Lung (tissue), 17 donors: ENCODE measurements at places on chromosomes 6 and 20. TPM values are rescaled to one million over a fixed set of nuclear protein-coding genes. Genes with fewer than 3 reads are reported as not detected.

Gene EFCAB8
- 0.57 TPM for total RNA-seq

Gene RGS17
- 0.64 TPM for total RNA-seq

Gene DLGAP4
- total RNA-seq, result 67.6 TPM

Gene TMEM170B
- 6.6 TPM for total RNA-seq

Gene MAP1LC3A
- total RNA-seq, result 30.7 TPM

Gene FAM209B
- 0.55 TPM for total RNA-seq

Gene SMLR1
- total RNA-seq, result not detected

DNA sequence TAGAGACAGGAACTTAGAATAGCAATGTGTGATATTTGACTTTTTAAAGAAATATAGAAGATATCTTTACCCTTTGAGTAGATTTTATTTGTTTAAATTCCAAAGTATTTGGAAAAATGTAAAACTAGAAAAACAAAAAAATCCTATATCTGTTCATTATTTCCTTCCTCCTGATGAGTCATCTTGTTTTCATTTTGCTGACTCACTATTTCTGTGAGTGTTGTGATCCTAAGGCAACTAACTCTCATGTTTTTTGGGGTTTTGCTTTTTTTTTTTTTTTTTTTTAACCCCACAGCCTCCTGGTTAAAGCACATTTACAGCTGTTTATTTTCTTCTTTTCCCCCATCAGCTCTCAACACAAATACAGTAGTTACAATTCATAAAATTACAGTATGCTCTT lies 37.8 kb upstream of the THEMIS start:
- peak; percentile 17 for DNase-seq

DNA sequence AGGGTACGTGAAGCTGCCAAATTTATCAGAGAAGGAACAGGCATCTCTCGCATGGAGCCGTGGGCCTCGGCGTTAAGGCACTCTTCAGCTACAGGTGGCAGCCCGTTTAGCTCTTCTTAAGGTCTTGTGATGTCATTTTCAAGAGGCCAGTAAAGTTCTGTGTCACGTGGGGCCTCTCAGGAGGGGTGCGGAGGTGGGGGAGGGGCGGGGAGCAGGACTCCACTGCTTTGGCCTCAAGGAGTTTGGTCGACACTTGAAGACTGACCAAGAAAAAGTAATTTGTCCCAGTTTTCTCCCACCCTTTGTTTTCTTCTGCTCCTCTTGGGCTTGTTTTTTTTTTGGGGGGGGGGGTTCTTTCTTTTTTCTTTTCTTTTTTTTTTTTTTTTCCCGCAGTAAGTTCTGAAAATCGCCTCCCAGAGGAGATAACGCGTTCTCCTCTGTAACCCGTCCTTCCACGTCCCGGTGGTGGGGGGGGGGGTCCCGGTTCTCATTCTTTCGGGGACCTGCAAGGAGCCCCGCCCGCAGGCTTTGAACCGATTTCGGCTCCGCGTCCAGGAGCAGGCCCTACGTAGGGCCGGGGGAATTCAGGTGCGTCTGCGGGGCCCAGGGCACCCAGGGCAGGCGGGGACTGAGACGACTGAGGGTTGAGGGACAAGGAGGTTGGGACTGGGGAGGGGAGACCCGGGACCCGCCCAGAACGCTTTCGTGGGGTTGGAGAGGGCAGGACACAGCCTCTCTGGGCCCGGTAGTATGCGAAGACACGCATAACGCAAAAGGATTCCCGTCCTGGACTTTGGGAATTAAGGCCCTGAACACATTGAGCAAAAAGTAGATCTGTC lies 26.0 kb downstream of the GPX6 start:
- peak; percentile 86 for DNase-seq

DNA sequence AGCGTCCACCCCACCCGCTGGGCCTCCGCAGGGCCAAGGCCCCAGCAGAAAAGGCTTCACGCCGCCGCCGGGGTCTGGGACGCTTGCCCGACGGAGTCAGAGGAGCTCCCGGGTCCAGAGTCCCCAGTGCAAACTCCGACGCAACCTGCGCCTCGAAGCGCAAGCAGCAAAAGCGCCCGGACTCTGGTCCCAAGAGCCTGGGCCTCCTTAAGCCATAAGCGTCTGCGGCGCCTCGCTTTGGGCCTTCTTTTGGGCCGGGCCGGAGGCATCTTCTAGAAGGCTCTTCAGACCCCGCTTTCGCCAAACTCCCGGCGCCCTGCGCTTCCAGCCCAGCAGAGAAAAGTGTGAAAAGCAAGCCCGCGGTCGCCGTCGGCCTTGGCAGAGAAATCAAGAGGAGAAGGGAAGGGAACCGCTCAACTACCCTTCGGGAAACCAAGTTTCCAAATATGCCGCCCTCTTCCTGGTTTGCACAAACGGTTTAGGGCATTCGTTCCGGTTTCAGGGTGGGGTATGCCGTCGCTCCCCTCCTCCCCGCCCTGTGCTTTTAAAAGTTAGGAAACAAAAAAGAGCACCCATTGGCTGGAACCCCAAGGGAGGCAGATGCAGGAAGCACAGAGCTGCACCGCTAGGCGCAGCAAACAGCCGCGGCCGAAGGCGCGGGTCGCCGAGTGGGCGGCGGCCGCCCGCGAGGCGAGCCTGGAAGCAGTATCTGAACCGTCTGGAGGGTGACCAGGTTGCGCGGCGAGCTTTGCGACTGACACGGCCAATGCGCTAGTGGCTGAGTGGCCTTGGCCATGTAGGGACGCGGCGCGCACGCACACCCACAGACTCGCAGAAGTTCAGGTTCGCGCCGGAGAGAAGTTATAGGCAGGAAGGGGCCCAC lies 1.2 kb downstream of the TBX18 start:
- no peak for DNase-seq

DNA sequence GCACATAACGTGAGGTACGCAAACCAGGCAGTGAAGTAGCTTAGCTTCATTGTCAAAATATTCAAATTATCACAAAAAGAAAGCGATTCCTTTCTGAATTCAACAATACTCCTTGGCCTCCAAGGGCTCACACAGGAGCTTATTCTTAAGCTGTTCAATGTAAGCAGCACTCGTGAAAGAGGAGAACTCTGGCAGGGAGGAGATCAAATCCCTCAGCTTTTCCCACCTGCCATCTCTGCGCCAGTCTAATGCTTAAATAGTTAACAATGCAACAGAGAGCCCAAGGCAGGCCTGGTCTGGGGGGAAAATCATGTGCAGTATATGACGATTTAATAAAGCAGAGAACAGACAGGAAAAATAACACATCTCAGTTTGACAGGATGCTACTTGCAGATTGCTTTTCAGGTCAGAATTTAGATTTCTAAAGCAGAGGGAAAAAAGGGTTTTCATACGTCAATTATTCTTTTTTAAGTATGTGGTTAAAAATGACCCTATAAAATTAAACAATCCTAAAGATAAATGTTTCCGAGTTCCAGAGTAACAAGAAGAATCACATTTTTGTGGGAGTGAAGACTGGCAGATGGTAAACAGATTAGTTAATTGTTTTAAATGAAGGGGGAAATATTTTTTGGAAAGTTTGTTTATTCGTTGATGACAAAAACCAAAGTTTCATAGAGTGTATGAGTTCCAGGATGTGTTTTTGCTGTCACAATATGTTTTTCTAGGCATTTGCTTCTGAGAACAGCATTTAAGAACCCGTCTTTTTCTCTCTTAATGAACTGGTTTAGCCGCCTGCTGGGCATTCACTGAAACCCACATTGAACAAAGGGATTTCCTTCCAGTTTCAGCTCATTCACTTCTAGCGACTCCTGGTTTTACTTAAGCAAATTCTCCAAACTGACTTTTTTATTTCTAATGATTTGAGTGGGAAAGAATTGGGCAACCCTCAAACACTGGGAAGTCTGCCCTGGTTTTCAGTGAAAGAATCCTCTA lies 45.9 kb downstream of the PLAGL1 start:
- peak; percentile 83 for DNase-seq

- no peak for DNase-seq
Observed at GRCh38 chr6:70954750-70955149, 2.1 kb downstream of the B3GAT2 start.

GRCh38 chr6:52133324-52133723 lies 45.9 kb upstream of the PKHD1 start:
- no peak for DNase-seq

GRCh38 chr6:40164345-40164755 lies 230.1 kb upstream of the MOCS1 start:
- DNase-seq, result no peak

- no peak for DNase-seq
Observed at GRCh38 chr6:116073765-116074440, 13.2 kb upstream of the FRK start.

- no peak for DNase-seq
Observed at GRCh38 chr20:18481596-18481995, 14.4 kb downstream of the POLR3F start.

GRCh38 chr20:62136283-62137091 lies 6.7 kb downstream of the PSMA7 start:
- peak; percentile 72 for DNase-seq

- no peak for DNase-seq
Observed at GRCh38 chr6:126195625-126196236, 144.2 kb upstream of the CENPW start.

DNA sequence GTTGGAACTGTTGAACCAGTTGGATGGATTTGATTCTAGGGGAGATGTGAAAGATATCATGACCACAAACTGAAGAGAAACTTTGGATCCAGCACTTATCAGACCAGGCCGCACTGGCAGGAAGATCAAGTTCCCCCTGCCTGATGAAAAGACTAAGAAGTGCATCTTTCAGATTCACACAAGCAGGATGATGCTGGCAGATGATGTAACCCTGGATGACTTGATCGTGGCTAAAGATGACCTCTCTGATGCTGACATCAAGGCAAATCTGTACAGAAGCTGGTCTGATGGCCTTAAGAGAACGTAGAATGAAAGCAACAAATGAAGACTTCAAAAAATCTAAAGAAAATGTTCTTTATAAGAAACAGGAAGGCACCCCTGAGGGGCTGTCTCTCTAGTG lies 72.8 kb upstream of the CDYL start:
- no peak for DNase-seq

DNA sequence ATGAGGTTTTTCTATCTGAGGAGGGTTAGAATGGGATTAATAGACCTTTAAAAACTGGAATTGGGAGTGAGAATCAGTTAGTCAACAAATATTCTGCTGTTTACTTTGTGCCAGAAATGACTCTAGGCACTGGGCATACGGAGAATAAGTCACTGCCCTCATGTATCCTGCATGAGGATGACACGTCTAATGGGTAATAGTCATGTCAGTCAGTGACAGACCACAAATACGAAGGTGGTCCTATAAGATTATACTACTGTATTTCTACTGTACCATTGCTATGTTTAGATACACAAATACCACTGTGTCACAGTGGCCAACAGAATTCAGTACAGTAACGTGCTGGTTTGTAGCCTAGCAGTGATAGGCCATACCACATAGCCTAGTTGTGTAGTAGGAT lies 30.7 kb downstream of the ZFAND3 start:
- no peak for DNase-seq

GRCh38 chr20:40949346-40949745 lies 79.3 kb upstream of the TOP1 start:
- DNase-seq, result no peak

DNA sequence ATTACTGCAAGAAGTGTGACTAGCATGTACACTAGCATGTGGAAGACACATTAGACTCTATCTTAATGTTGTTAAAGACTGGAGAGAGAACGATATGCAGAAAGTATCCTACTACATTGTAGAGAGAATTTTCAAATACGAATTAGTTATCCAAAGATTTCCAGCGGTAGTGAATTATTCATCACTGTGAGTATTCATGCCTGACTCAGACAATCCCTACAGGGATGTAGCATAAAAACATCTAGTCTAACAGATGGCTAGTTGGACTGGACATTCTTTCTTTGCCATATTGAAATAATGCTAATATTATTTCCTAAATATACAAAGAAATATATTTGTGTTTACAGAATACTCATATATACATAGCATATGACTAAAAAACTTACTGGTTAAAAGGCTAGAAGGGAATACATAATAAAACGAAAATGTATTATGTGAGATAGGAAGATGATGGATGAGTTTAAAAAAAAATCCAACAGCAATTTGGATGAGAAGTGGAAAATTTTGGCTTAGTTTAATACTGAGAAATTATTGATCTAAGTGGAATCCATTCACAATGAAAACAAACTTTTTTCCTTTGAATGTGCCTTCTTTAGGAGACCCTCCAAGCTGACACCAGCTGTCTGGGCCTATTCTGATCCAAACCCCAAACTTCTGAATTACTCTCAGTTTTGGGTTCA lies 580.7 kb downstream of the RFPL4B start:
- no peak for DNase-seq

DNA sequence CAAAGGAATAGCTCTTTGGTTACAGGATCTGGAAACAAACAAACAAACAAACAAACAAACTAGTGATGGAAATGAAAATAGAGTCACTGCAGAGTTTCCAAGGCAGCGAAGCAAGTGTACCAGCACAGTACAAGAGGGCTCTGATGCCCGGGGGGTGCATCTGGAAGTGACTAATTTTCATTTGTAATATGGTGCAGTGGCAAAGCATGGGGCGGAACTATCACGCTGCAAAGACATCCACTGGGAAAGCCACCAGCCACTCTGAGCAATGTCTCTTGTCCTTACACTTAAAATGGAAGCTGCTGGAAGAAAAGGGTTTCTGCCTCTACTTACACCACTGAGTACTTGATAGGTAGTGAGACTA lies 44.4 kb upstream of the NEDD9 start:
- no peak for DNase-seq

DNA sequence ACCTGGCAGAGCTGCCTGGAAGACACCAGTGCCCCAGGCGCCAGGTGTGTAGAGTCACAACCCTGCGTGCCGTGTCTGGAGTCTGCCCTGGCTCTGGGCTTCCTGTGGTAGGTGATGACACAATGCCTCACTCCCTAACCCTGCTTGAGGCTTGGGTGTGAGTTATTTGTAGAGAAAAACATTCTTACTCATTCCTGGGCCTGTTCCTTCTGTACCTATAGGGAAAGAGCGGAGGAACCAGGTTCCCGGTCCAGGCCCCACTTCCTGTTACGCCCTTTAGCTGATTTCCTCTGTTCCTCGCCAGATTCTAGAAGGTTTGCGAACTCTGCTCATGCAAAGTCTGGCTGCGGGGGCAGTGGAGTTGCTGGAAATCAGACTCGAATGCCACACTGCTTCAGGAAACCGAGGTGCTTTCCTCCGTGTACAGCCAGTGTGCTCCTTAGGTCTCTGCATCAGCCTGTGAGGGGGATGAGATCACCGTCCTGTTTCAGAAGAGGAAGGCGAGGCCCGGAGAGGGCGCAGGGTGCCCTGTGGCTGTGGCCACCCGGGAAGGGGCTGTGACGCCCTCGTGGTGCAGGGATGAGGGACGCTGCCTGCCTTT lies 67.1 kb upstream of the DUSP22 start:
- DNase-seq, result no peak

- no peak for DNase-seq
Observed at GRCh38 chr6:33698494-33698893, 13.0 kb downstream of the UQCC2 start.
